Activated T-helper 1 cell treated with anti-CD3 and anti-CD28 coated beads, Interleukin-2, amount 50 U/mL, for 16 hours (primary cell): ENCODE measurements at places on chromosomes 3 and 15.

- no peak for DNase-seq
Measured at GRCh38 chr3:196121066-196121465, 39.2 kb upstream of the TFRC start.

- DNase-seq: no peak
Measured at GRCh38 chr15:31504462-31504839, 177.8 kb downstream of the KLF13 start.

GRCh38 chr3:73206030-73206429, 144.6 kb downstream of the EBLN2 start:
- no peak for DNase-seq

GRCh38 chr3:180325958-180326357, 276.0 kb upstream of the TTC14 start:
- no peak for DNase-seq

- no peak for DNase-seq
Measured at GRCh38 chr3:125069968-125070745, 14.4 kb upstream of the HEG1 start.

DNA sequence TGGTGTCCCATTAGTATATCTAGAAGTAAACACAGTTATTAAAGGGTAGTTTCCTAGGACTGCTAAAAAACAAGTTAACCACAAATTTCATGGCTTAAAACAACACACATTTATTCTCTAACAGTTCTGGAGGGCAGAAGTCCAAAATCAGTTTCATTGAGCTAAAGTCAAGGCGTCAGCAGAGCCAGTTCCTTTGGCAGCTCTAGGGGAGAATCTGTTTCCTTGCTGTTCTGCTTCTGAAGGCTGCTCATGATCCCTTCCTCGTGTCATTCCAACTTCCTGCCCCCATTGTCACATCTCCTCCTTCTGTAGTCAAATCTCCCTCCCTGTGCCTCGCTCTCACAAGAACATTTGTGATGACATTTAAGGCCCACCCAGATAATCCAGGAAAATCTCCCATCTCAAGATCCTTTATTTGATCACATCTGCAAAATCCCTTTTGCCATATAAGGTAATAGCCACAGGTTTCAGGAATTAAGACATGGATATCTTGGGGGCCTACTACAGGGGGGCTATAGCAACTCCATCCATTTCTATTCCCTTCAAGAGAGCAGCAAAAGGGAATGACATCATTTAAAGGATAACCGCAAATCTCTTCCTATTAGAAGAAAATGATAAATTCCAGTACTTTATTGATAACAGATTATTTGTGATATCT, 50.1 kb downstream of the GPR176 start:
- no peak for DNase-seq

DNA sequence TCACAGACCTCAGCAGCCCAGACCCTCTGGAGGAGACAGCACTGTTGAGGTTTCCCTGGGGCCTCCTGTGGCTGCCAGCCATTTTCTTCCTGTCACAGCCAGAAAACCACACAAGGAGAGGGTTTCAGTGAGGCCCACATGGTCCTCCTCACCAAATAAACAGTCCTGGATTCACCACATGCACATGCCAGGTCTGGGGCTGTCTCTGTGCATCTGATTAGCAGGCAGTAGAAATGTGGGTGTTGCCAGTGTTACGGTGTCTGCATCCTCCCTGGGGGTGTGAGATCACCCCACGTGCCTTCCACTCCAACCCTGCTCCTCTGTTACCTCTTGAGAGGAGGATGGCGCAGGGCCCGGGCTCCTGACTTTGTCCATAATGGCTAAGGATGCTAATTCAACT, 140.4 kb downstream of the CHDH start:
- no peak for DNase-seq

DNA sequence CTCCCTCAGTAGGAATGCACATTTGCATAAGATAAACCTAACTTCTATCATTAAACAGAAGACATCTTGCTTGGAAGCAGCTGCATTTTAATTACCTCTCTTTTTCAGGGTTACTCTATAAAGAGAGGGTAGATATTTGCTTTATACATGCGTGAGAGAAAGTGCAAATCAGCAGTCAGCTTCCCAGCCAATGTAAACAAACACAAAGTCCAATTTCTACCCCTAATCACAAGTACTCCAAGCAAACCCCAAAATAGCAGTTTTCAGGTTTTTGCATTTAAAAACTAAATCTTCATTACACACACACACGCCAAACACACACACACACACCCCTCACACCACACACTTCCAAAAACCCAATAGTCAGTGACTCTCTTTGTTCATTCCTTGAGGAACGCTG, 303.9 kb upstream of the ALCAM start:
- DNase-seq: no peak

- DNase-seq: no peak
Measured at GRCh38 chr3:139182143-139182542, 137.5 kb upstream of the PRR23C start.

DNA sequence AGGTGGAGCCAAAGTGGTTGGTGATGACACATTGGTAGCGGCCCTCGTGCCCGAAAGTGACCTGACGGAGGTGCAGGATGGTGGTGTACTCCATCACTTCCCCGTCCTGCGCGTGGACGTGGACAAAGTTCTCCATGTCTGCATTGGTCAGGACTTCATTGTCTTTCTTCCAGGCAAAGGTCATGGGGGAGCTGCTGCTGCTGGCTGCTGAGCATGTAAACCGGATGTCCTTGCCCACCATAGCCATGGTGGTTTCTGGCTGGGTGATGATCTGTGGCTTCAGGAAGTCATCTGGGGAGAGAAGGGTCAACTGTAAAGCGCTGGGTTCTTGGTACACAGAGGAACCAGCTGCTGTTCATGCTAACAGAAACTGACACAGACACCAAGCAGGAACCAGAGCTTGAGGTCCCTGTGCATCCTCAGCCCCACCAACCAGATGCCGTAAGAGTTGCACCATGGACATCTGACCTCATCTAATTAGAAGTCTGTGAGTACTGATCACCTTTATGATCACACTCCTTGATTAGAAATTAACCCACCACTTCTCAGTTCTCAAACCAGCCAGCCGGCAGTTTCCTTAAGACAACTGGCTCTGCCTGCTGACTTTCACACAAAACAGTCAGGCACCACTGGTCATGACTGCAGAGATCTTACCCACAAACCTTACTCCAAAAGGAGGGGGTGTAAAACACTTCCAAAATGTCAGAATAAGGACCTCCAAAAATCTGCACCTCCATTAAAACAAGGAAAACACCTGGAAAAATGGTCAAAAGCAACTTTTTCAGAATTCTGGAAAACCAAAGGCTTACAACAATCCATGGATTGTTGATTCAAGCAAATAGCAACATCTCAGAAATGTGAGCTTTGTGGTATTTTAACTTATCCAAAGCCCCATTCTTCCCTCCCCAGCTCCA, 114.6 kb downstream of the LRIG1 start:
- DNase-seq: no peak

DNA sequence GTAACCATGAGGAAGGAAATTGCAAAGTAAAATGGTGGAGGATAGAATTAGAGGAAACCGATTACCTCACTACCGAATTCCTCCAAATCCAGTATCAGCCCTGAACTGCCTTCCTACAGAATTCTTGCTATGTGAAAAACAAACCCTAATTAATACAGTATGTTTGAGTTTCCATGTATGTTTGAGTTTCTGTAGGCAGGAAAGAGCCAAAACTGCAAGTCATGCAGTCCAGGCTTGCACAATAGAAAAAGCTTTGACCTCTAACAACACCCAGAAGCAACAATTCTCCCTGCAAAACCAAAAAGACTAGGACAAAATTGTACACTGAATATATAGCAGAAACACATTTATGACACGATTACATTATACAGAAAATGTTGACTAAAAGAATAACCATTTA, 614.8 kb downstream of the DIPK2A start:
- DNase-seq: no peak

DNA sequence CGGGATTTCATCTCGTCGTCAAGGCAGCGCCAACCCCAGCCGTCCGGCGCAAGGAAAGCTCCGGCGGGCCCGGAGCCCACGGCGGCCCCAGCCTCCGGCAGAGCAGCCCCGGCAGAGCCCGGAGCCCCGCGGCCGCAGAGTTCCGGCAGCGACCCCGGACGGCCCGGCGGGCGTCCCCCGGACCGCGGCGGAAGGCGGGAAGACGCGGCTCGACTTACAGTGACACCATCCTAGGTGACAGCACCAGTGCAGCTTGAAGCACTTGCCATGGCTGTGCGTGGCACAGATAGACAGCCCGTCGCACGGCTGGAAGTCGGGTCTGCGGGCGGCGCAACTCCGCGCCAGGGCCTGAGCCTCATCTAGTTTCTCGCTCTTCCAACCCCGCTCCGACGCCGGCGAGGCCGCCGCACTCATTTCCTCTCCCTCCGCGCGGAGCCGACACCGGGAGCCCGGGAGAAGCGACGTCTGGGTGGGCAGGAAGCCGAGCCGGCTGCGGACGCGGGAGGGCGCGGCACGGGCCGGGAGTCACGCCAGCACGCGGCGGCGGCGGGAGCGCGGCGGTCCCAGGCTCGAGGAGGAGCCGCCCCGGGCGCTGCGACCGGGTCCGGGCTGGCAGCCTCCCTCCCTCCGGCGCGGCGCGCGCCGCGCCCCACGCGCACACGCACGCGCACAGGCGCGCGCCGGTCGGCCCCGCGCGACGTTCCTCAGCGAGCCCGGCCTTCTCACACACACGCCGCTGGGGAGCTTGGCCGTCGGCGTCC, at the start of gene C3orf70:
Gene C3orf70 (minus strand): TSS at position 651 of the 761 bp plus-strand sequence. CDS start 237 bp downstream, at position 414.
- no peak for DNase-seq

GRCh38 chr15:68148039-68148438, 57.1 kb downstream of the CALML4 start:
- no peak for DNase-seq

- no peak for DNase-seq
Measured at GRCh38 chr15:39828374-39828931, 45.8 kb upstream of the FSIP1 start.

DNA sequence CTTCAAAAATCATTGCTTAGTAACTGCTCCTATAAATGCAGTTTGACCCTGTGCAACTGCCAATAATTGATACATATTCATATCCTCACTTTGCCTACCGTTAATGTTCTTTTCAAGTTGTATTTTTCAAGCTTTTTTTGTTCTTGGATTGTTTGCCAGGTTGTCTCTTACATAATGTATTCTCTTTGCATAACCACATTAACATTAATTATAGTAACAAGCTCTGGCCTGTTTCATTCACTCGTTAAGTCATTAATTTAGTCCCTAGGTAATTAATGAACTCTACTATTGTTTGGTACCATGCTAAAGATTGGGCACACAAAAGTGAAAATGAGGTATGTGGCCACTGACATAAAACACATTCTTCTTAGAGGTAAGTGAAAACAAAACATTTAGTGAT, 1338.8 kb downstream of the NSUN3 start:
- DNase-seq: no peak

- no peak for DNase-seq
Measured at GRCh38 chr15:76185716-76186115, 125.6 kb downstream of the ETFA start.

DNA sequence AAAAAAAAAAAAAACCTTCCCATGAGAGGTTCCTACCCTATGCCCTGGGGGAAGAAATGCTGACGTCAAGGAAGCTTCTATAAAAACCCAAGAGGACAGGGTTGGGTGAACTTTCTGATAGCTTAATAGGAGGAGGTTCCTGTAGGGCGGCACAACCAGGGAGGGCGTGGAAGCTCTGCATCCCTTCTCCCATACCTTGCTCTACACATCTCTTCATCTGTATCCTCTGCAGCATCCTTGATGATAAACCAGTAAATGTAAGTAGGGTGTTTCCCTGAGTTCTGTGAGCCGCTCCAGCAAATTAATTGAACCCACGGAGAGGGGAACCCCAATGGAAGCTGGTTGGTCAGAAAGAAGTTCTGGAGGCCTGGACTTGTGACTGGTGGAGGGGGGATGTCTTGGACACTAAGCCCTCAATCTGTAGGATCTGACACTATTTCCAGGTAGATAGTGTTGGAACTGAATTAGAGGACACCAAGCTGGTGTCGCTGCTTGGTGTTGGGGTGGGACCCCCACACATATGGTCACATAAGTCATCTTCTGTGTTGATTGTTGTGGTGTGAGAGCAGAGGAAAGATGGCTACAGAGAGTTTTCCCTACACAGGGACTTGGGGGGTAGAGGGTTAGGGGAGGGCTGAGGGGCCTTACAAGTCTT, 91.5 kb downstream of the ST6GAL1 start:
- DNase-seq: no peak

GRCh38 chr3:8764528-8764927, 4.9 kb downstream of the OXTR start:
- DNase-seq: no peak
